ENCODE measurements at places on chromosomes 2 and 18. TPM values are rescaled to one million over a fixed set of nuclear protein-coding genes. Genes with fewer than 3 reads are reported as not detected.

DNA sequence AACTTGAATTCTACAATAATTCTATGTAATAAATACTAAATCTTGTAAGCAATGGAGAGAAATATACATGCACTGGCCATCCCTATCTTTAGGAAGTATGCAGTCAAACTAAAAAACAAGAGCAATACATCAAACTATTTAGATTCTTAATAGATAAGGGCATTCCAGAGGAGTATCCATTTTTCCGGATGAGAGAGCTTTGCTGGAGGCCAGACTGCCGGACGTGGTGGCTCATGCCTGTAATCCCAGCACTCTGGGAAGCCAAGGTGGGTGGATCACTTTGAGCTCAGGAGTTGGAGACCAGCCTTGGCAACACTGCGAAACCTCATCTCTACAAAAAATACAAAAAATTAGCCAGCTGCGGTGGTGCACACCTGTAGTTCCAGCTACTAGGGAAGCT lies 60.8 kb downstream of the KIF5C start:
- DNase-seq = no peak
- H3K4me1 ChIP-seq = no peaks in the 10 kb centered on the region
- no peak overlapping the region for H3K27ac ChIP-seq
- H3K27me3 ChIP-seq = no peaks in the 10 kb centered on the region
- H3K4me3 ChIP-seq = no peak overlapping the region
- H3K36me3 ChIP-seq = no peaks in the 10 kb centered on the region

- no peak for DNase-seq
- no peaks in the 10 kb centered on the region for H3K4me1 ChIP-seq
- H3K36me3 ChIP-seq = peaks cover 65% of the 10 kb centered on the region
- no peaks in the 10 kb centered on the region for H3K27me3 ChIP-seq
Observed at GRCh38 chr2:117949806-117950205, 64.1 kb downstream of the CCDC93 start.

DNA sequence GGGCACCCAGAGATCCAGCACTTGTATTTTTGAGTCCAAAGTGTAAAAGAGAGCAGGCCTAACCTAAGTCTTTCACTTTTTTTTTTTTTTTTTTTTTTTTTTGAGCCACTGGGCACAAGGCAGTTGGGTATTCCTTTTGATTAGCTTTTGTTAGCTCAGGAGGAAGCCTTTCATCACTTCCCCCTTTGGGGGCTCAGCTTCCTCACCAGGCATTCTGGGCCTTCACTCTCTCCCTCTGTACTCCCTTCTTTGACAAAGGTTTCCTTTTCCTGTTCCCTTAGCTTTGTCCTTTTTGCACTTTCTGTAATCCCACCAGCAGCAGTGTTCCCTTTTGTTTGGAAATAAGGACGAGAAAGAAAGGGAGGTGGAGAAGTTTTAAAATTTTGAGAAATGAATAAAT lies 88.2 kb downstream of the PKP4 start:
- no peak for DNase-seq
- H3K27me3 ChIP-seq = no peaks in the 10 kb centered on the region
- peaks cover 12% of the 10 kb centered on the region for H3K36me3 ChIP-seq
- peaks cover 24% of the 10 kb centered on the region for H3K4me1 ChIP-seq
- H3K4me3 ChIP-seq = no peak overlapping the region

- H3K4me1 ChIP-seq = no peaks in the 10 kb centered on the region
- no peak for DNase-seq
- no peaks in the 10 kb centered on the region for H3K27me3 ChIP-seq
- no peak overlapping the region for H3K27ac ChIP-seq
- no peak overlapping the region for H3K4me3 ChIP-seq
Observed at GRCh38 chr2:107687073-107687472, 139.6 kb upstream of the RGPD4 start.

DNA sequence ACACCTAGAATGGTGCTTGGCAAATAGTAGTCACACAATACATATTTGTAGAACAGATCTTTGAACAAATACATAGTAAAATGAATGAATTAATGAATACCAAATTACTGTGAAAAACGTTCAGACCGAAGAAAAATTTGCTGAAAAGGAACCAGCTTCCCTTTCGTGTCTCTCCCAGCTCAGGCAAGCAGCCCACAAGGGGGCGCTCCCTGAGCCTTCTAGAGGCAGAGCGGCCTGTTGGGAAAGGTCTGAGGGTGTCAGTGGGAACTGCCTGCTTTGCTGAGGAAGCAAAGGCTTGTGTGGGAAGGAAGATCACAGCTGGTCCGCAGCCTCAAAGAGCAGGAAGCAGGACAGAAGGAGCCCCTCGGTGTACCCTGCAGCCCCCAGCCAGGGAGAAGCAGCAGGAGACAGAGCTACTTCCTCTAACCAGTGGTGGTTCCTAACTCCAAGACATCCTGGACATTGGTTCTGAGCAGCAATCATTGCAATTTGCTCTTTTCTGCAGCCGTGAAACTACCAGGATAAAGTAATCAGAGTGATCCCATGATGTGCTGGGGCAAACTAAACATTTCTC lies 231.1 kb downstream of the ANKRD30B start:
- H3K4me1 ChIP-seq = no peaks in the 10 kb centered on the region
- DNase-seq = peak; percentile 15
- no peak overlapping the region for H3K4me3 ChIP-seq

DNA sequence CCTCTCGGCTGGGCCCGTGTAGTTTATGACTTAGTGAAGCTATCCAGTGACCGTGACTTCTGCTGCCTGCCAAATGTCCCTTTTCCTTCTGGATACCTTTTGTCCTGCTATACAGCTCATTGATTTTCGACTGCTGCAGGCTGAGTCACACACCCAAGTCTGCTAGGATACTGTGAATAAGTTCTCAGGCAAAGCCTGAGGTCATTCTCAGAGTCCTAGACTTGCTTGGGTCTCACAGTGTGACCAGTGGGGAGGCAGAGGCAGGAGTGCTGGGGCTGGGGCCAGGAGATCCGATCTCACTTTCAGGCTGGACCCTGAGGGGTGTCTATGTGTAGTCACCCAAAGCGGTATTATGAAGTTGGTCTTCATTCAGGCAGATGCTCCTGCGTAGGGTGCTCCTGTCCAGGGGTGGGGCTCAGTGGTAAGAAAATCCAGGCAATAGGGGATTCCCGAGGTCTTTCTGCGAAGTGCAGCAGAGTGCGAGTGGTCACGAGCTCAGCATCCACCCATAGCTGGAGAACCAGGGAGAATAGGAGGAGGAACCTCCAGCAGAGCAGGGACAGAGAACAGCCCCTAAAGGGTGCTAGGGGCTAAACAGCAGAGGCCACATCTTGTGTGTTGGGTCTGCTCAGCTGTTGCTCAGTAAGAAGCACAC lies 268.6 kb upstream of the NCKAP5 start:
- no peak overlapping the region for H3K4me3 ChIP-seq
- H3K4me1 ChIP-seq = no peaks in the 10 kb centered on the region
- no peaks in the 10 kb centered on the region for H3K27me3 ChIP-seq
- no peaks in the 10 kb centered on the region for H3K36me3 ChIP-seq
- H3K27ac ChIP-seq = no peak overlapping the region

- no peak overlapping the region for H3K27ac ChIP-seq
- H3K4me3 ChIP-seq = no peak overlapping the region
- no peaks in the 10 kb centered on the region for H3K27me3 ChIP-seq
- peaks cover 32% of the 10 kb centered on the region for H3K36me3 ChIP-seq
- H3K4me1 ChIP-seq = no peaks in the 10 kb centered on the region
- no peak for DNase-seq
Observed at GRCh38 chr2:117987121-117987520, 26.7 kb downstream of the CCDC93 start.

DNA sequence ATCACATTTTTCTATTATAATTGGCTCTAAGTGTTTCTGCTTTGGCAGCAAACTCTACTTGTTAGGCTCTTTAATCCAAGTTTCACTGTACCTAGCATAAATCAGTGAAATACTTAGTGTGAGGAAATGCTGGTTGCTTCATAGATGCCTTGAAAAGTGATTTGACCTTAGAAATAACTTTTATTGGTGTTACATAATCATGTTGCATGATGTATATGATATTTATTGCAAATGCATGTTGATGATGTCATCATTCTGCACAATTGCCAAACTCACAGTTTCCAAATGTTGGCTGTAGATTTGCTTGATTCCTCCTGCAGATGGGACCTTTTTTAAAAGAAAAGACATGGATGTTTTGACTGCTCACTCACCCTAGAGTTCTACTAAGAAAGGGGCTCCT lies 137.6 kb upstream of the BCL2L11 start:
- H3K27me3 ChIP-seq = peaks cover 8% of the 10 kb centered on the region
- no peak for DNase-seq
- H3K36me3 ChIP-seq = no peaks in the 10 kb centered on the region
- H3K4me1 ChIP-seq = no peaks in the 10 kb centered on the region
- H3K4me3 ChIP-seq = no peak overlapping the region

- no peak overlapping the region for H3K27ac ChIP-seq
- H3K27me3 ChIP-seq = peaks cover 3% of the 10 kb centered on the region
- no peak for DNase-seq
- no peak overlapping the region for H3K4me3 ChIP-seq
- H3K4me1 ChIP-seq = peaks cover 10% of the 10 kb centered on the region
Observed at GRCh38 chr18:46013484-46014189, 46.5 kb upstream of the EPG5 start.

DNA sequence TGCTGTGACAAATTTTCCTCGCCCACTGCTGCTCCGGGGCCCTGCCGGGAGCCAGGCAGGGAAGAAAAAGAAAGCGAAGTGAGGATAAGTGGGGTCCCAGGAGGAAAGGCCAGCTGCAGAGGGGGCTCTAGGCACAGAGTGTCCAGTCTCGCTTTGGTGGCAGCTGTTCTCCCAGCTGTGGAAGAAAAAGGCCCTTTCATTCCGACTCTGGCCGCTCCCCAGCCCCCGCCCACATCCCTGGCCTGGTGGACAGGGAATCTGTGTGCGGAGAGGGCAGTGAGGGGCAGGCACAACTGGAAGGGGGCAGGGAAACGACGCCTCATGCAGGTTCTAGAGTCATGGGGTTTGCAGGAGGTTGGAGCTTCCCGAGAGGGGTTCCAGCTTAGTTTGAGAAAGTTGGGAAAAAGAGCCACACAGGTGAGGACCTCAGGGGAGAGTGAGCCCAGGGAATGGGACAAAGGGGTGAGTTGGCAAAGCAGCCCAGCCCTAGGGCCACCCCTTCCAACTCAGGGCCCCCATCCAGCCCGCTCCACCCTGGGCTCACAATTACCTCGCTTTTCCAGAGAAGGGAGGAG lies 1.8 kb downstream of the RTKN start:
- H3K4me1 ChIP-seq = peaks cover 9% of the 10 kb centered on the region
- H3K4me3 ChIP-seq = no peak overlapping the region
- H3K27me3 ChIP-seq = peaks cover 43% of the 10 kb centered on the region
- no peak overlapping the region for H3K27ac ChIP-seq
- DNase-seq = no peak

GRCh38 chr2:178954049-178954448 lies 95.9 kb downstream of the CCDC141 start:
- DNase-seq = no peak
- no peaks in the 10 kb centered on the region for H3K27me3 ChIP-seq
- H3K27ac ChIP-seq = no peak overlapping the region
- H3K4me3 ChIP-seq = no peak overlapping the region
- no peaks in the 10 kb centered on the region for H3K36me3 ChIP-seq

- H3K4me1 ChIP-seq = no peaks in the 10 kb centered on the region
- no peak overlapping the region for H3K4me3 ChIP-seq
- no peak for DNase-seq
- no peaks in the 10 kb centered on the region for H3K36me3 ChIP-seq
- H3K27me3 ChIP-seq = no peaks in the 10 kb centered on the region
- H3K27ac ChIP-seq = no peak overlapping the region
Observed at GRCh38 chr2:4604767-4605166, 901.4 kb downstream of the DCDC2C start.

DNA sequence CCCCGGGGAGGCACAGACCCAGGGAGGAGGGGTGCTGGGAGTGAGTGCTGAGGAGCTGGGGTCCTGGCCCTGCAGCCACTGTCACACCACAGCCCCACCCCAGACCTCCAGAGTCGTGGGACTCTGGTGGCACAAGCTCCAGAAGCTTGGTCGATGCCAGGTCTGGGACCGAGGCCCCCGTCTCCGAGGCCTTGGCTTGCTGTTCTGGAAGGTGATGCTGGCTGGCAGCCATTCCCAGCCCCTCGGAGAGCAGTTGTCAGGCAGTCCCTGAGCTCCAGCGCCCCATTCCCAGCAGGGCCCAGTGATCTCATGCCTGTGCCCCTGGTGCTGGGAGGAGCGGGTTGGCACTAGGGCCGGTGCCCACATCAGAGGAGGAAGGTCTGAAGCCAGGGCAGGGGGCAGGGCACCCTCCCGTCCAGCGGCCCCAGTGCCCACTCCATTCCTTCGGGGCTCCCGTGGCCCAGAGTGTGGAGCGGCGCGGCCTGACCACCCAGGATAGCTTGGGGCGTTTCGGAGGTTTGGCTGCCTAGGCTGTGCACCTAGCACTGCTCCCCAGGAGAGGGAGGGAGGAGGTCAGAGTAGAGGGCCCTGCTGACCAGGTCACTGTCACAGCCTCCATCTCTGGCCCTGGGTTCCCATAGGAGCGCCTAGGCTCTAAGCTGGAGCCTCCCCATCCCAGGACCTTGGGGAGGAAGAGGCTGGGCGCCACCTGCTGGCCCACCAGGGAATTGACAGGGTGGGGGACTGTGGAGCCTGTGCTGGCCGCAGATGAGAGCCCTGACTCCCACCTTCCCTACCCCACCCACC lies 16.8 kb upstream of the ALPI start:
- H3K4me1 ChIP-seq = no peaks in the 10 kb centered on the region
- H3K4me3 ChIP-seq = no peak overlapping the region
- peak; percentile 38 for DNase-seq
- H3K27ac ChIP-seq = no peak overlapping the region

KCNS3 gene
- not detected for total RNA-seq

WDR54 gene
- 71.3 TPM for total RNA-seq

LCLAT1 gene
- 20.7 TPM for total RNA-seq

MRPS5 gene
- total RNA-seq = 70.3 TPM

CACNB4 gene
- total RNA-seq = 0.21 TPM

GCKR gene
- not detected for total RNA-seq

All from activated CD4-positive, alpha-beta T cell treated with anti-CD3 and anti-CD28 coated beads, Interleukin-2, amount 10 ng/mL, durations not matched to agents 7 days and 5 days (primary cell).